Stimulated activated CD4-positive, alpha-beta T cell treated with anti-CD3 and anti-CD28 coated beads, Interleukin-4, amount 100 ng/mL, for 4 hours (primary cell): ENCODE measurements at places on chromosomes 16 and 17.

- DNase-seq = no peak
Measured at GRCh38 chr16:88274847-88275246, 107.9 kb upstream of the ZNF469 start.

- DNase-seq = no peak
Measured at GRCh38 chr16:85089525-85089924, 22.7 kb downstream of the CIBAR2 start.

- peak; percentile 50 for DNase-seq
Measured at GRCh38 chr16:15434425-15435215, at the start of gene BMERB1. TSS of gene BMERB1 (plus strand) at chr16:15434588. CDS start at chr16:15434654, 66 bp downstream.

- DNase-seq = no peak
Measured at GRCh38 chr16:5604770-5605169, 507.2 kb upstream of the EEF2KMT start.

DNA sequence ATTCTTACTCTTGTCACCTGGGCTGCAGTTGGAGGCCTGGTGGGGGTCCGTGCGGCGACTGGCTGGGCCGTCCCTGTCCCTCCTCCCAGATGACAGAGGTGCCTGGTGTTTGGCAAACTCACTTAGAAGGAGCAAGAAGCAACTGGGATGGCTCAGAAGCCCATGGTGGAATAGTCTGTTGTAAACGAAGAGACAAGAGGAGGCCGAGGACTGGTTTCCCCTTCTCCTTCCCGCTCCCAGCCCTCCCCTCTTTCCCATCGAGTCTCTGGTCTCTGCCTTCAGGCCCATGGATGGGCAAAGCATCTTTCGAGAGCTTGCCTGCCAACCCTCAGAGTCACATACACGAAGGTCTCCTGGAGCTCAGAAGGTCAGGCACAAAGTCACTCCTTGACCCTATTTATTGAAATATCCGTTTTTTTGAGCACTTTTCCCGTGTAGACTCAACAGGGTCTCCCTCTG is 364.4 kb downstream of the SEC14L1 start:
- no peak for DNase-seq
